ENCODE measurements at places on chromosomes 1 and 21.

DNA sequence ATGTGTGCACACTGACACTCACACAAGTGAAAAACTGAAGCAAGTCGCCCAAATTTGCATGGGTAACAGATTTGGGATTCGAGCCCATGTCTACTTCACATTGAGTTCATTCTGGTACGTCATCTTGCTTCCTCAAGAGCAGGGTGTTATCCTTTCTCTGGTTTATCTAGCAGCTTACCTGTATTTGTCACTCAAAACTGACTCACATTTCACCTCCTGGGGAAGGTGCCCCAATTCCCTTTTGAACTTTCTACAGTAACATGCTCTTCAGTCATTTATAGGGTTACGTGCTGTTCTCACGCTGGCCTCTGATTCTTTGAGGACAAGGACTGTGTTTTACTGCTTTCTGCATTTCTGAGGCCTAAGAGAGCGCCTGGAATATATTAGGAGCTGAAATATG lies 162.8 kb downstream of the PDE4B start:
- DNase-seq, result no peak

DNA sequence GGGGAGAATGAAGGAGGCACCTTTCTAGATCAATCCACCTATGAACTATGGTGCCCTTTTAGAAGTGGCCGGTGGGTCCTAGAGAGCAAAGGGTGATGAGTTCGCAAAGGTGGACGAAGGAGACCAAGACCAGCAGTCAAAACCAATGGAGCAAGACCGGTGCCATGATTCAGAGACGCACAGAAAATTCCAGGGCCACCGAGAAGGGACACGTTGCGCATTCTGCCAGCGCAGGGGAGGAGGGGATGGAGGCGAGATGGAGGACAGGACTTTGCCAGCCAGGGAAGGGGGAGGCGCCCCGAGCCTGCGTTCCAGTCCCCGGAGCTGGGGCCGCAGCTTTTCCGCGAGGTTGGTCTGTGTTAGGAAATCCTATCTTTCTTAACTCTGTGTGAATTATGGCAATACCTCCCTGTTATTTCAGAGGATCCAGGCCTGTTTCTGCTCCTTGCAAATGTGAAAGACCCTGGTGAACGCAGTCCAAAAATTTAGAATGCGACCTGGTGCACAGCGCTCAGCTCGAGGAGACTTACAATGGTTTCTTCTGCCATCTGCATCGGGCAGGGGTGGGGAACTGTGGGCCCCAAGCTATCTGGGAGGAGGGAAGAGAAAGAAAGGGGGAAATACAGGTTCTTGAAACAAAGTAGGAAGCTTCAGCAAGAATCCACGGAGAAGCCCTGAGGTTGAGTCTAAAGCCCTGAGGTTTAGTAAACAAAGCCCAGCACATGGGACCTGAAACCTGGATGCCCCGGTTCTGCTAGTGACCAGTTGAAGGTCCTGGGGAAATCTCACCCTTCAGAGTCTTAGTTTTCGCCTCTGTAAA lies 129.4 kb downstream of the MRPS6 start:
- no peak for DNase-seq

GRCh38 chr1:217614200-217614712 lies 16.6 kb downstream of the GPATCH2 start:
- no peak for DNase-seq

DNA sequence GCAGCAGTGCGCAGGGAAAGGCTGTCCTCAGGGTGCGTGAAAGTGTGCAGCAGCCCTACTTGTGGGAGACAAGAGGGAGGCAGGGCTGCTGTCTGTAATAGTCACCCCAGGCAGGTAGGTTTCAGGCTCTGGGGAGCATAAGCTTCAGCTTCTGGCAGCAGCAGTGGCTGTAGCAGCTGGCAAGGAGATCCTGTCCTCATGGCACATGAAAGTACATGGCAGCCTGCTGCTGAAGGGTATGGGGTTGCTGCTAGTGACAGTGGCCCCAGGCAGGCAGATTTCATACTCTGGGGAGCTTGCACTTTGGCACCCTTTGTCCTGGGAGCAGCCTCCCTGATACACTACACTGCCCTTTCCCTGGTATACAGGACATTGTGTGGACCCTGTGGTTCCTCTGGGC lies 26.3 kb downstream of the KIAA0319L start:
- no peak for DNase-seq

DNA sequence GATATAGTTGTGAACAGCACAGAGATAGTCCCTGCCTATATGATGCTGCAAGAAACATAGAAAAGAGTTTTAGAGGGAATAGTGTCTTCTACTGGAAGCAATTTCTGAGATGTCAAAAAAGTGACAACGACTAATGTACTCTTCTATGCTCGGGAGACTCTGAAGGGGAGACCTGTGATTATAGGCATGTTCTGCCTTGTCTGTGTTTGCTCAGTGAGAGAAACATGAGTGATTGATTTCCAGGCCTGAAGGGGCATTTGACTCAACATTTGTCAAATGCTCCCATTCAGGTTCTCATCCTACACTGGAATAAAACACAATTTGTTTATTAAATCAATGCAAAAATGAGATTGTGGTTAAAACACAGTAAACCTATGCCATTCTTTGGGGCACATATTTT lies 131.8 kb downstream of the CTH start:
- DNase-seq, result no peak

- DNase-seq, result no peak
These were observed 43.6 kb upstream of the ACTL8 start for GRCh38 chr1:17711577-17711910.

DNA sequence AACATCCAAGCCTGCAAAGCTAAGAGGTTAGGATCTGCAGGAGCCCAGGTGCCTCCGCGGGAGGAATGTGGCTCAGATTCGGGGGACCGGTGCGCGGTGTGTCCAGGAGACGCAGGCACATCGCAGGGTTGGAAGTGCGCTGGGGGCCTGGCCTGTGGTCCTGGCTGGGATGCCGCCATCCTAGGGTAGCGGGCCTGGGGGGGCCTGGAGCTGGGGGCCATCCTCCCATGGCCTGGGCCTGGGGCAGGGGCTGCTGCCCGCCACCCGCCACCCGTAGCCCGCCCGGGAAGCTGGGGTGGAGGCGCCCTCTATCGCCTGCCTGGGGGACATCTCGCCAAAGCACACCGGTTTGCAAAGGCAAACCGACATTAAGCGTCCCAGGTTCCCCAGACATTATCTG lies 170.6 kb upstream of the ARHGEF16 start:
- DNase-seq, result no peak

DNA sequence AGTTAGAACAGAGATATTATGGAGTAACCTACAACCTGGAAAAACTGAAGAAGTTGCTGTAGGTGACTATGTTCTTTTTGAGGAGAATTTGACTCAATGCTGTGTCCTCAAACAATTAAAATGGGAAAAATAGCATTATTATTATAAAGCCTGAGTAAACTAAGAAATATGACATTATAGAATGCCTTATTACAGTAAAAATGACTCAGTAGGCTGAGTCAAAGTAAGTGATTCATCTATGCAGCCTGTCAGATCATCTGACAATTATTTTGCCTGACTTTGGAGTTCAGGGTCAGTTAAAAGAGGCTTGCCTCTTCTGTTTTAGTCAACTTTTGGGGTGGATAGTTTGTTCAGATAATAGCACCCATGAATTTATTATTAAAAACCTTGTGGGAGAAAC lies 150.8 kb upstream of the PTGFR start:
- DNase-seq, result no peak

DNA sequence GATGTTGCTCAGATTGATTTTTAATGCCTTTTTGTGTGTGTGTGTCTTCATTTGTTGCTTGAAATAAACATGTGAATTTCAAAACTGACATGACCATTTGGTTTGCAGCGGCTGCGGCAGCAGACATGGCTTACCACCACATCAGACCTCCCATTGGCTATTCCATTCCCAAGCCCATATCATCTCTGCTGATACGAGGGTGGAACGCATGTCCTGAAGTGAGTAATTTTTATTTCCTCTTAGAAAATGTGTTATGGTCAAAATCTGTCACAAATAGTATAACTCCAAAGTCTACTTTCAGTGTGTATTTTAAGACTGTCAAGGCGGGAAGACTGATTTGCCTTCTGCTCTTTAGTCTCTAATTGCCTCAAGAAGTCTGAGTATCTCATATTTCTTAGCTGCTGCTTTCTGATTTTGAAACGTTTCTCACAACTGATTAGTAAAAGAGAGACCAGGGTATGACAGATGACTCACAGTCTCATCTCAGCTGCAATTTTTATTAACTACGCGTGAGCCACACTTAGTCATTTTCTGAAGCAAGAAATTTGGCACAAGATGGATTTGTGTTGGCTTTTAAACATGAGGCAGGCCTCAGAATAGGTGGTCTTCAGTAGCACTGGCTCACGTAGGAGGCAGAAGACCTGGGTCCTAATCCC lies 49.0 kb downstream of the LRRC53 start:
- DNase-seq, result no peak

- no peak for DNase-seq
These were observed 22.1 kb downstream of the RGS8 start for GRCh38 chr1:182662121-182662890.

- DNase-seq, result no peak
These were observed 1410.1 kb downstream of the MRPL39 start for GRCh38 chr21:24197132-24197643.

DNA sequence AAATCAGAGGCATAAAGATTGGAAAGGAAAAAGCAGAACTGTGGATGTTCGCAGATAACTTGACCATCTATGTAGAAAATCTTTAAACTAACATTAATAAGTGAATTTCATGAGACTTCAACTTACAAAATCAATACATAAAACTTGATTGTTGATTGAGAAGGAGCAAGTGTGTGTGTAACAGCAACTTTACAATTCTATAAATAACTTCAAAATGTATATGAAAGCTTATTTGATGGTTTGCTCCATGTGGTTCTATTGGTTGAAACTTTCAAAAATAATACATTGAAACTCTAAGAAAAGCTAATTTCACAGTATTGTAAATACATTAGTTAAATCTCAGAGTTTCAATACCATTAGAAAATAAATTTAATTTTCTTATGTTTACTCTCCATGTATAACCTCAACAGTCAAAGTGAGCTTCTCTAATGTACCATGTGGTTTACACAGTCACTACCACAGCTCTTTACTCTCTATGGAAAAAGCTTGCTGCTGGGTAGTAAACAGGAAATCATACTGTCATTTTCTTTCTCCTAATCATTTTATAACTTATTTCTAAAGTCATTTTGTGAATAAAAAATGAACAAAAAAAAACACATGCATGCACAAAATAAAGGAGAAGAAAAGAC lies 12.0 kb downstream of the AKT3 start:
- DNase-seq, result no peak

DNA sequence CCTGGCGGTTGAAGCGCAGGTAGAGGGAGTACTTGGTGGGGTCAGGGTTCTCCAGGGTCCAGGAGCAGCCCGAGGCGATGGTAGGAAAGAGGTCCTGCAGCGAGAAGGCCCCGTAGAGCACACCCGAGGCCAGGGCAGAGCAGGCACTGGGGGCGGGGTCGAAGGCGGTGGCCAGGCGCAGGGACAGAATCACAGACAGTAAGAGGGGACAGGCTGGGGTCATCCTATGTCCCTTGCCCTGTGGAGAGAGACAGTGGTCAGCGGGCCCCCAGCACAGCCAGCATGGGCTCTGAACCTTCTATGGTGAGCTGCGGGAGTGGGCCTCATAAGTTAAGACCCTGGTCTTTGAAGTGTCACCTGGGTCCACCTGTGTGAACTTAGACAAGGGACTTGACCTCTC lies 7.6 kb downstream of the ADGRB2 start:
- DNase-seq, result no peak

- no peak for DNase-seq
These were observed 3.1 kb upstream of the VWA1 start for GRCh38 chr1:1432274-1432950.

- DNase-seq, result peak; percentile 39
These were observed 384.5 kb downstream of the LMX1A start for GRCh38 chr1:164971921-164972415.

- DNase-seq, result no peak
These were observed 14.6 kb upstream of the C1orf105 start for GRCh38 chr1:172405912-172406311.

DNA sequence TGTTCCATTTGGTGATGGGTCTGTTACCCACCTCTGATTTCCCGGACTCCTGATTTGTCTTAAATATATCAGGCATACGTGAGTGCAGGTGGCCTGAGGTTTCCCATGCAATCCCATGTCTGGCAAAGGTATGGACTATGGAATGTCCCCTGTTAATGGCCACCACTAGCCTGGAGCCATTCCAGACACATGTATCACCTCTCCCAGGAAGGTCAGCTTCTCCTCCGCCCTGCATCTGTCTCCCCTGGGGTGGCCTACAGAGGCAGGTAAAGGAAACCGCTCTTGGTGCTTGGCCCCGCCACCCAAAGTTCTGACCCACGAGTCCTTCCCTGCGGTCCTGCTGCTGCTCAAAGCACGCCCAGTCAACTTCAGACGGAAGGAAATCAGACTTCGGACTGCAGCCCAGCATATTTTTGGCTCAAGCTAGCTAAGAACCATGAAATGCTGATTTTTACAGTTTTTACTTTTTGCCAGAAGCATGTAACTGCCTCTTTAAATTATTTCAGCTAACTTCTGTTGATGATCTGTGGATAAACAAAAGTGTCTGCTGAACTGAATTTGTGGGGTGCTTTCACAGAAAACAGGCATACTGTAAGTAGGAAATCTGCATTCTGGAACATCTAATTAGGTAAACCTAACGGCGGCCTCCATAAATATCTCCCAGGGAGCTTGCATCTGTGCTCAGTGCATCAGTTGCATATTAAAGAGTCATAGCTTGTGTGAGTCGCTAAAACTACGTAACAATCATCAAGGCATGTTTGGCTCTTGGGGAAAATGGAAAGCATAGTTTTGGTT lies 105.9 kb downstream of the PCP4 start:
- DNase-seq, result no peak

- no peak for DNase-seq
These were observed 76.6 kb downstream of the RNF220 start for GRCh38 chr1:44481701-44482100.

DNA sequence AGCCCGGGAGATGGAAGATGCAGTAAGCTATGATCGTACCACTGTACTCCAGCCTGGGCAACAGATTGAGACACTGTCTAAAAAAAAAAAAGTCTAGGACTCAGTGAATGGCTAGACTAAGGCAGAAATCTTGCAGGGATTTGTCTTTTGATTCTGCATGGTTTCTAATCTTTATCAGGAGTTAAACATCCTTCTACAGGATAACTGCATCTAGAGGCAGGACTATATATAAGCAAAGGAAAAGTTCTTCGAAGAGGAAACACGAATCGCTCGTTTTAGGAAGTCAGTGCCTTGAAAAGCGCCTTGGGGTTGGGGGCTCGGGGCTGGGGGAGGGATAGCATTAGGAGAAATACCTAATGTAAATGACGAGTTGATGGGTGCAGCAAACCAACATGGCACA lies 602 bp upstream of the UFC1 start:
- no peak for DNase-seq

GRCh38 chr1:51119331-51119730 lies 17.3 kb downstream of the C1orf185 start:
- no peak for DNase-seq

GRCh38 chr1:67166196-67166595 lies at the start of gene IL23R:
Gene IL23R (plus strand): TSS chr1:67166454. CDS start chr1:67168121, 1,667 bp downstream.
- DNase-seq, result no peak

Data from NCI-H1092 (cell line).